ENCODE measurements at places on chromosomes 16 and 17. TPM values are rescaled to one million over a fixed set of nuclear protein-coding genes. Genes with fewer than 3 reads are reported as not detected.

- no peak for DNase-seq
Measured at GRCh38 chr17:13735861-13736260, 134.1 kb upstream of the HS3ST3A1 start.

Gene DOC2B
- 0.10 TPM for total RNA-seq

DNA sequence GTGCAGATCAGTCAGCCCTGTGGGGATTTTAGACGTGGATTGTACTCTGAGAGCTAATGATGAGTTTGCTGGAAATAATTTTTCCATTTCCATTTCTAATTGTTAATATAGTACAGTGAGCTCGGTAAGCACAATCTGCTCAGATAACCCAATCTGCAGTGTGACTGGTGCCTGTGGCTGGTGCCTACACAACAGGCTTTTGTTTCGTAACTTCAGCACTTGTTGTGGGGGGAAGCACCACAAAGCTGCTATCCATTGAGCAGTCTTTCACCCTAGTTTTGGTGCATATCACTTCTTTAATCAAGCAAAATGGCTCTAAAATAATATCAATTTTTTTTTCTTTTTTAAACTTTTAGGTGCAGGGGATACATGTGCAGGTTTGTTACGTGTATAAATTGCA is 534.9 kb upstream of the HSBP1 start:
- DNase-seq: no peak

Gene GRIN2A
- not detected for total RNA-seq

- no peak for DNase-seq
Measured at GRCh38 chr16:58409316-58409973, 17.2 kb downstream of the GINS3 start.

DNA sequence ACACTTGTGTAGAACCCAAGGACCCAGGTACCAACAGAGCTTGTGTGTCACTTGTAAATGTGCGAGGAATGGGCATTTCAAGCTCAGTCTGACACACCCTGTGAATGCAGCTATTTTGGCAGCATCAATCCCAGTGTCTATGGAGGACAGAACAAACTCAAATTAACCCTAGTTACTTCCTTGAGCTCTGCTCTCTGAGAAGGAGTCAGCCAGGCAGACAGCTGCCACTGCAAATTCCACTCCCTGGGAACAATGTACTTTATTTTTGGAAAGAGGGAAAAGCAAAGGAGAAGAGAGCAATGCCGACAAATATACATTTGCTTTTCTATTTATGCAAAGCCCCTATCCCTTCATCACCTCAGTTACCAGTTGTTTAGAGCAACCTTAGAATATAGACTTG is 48.4 kb upstream of the NOG start:
- DNase-seq: no peak

Gene CLEC10A
- total RNA-seq: not detected

DNA sequence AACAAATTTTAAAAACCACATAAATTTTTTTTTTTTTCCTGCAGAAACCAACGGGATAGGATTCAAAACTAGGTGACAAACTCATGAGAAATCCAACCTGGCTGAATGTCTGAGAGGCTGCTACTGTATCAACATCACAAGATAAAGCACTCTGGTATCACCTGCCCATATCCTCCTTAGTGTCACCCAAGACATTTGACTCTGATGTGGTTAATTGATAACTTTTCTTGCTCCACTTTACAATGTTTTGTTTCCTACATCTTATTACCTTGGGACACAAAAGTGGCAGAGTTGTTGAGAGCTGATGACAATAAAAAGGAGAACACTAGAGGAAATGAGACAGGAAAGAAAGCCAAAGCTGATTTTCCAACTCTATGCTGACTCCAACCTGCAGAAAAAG is 4.0 kb upstream of the FBXL20 start:
- no peak for DNase-seq

Data from osteocyte (in vitro differentiated cells).